ENCODE measurements at places on chromosomes 4 and X.

- no peak for DNase-seq
These were observed 29.3 kb downstream of the FAM114A1 start for GRCh38 chr4:38896940-38897339.

- no peak for DNase-seq
These were observed 1.7 kb upstream of the GPR50 start for GRCh38 chrX:151174581-151175282.

- no peak for DNase-seq
These were observed 88.9 kb upstream of the PDLIM3 start for GRCh38 chr4:185624259-185624589.

DNA sequence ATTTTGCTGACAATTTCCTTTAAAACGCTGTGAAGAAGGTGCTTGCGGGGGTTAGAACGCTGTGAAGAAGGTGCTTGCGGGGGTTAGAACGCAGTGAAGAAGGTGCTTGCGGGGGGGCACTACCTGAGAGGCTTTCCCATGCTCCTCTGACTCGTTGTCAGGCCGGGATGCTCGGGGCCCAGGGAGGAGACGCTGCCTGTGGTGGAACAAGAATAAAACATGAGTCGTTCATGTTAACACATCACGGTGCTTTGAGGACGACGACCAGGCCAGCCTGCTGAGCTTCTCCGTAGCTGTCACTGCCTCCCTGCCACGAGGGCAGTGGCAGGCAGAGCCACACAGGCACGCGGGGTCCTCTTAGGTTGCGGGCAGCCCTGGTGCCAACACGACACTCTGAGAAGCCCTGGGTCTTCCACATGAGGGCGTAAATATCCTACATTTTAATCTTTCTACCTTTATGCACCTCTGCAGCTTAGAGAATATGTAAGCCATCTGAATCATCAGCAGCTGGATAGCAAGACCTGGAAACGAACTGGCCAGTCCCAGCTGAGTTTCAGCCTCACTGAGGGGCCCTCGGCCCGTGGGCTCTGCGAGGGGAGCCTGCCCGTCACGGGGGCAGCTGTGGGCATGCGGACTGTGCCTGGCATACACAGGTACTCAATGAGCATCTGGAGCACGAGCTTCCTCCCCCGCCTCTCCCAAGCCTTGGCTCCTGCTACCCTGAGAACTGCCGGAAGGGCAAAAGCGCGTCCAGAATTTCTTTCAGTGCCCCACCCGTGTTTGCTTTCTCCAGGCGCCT is 47.0 kb downstream of the FGFRL1 start:
- DNase-seq = no peak

- no peak for DNase-seq
These were observed 1.6 kb downstream of the APBB2 start for GRCh38 chr4:41212616-41213203.

Data from activated CD4-positive, alpha-beta T cell treated with anti-CD3 and anti-CD28 coated beads, Interleukin-2, Interleukin-4, amounts not matched to agents 100 ng/mL and 50 ng/mL, durations not matched to agents 16 hours and 8 hours (primary cell).